Breast epithelium (tissue), 4 donors: ENCODE measurements at places on chromosomes 2 and 18.

DNA sequence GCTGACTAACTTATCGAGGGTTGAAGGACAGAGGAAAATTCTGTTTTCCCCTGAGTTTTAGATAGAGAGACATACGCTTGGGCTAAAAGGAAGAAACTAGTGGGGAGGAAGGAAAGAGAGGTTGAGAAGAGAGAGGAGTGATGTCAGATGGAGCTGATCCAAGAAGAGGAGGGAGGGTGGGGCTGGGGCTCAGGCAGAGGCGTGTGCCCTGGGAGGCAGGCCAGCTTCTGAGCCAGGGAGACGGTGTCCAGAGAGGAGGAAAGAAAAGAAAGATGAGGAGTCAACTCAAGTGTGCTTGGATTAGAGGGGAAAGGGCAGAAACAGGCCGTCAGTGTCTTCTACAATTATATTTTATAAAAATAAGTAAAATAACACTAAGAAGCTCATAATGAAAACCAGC, 56.2 kb downstream of the EMILIN2 start:
- DNase-seq: no peak

GRCh38 chr18:41948544-41949110, 6.4 kb upstream of the PIK3C3 start:
- DNase-seq: no peak

- no peak for DNase-seq
Observed at GRCh38 chr18:67794521-67794920, 278.0 kb upstream of the DSEL start.

DNA sequence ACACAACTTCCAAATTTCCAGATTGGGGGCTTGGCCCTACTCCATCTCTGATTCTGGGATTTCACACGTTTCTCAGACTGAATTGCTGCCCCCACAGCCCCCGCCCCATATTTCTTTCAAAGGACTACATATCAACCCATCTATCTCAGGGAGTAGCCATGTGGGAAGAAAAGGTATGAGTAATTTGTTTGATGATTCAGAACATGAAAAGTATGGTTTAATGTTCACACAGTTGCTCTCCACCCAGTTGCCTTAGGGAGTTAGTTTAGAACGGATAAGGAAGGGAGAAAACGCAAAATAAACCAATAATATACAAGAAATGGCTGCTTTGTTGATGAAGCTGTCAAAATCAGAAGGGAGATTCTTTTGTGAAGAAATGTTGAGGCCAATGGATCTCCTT, 145.1 kb downstream of the PIEZO2 start:
- DNase-seq: no peak

GRCh38 chr2:85243101-85244072, 84.4 kb downstream of the TGOLN2 start:
- peak; percentile 60 for DNase-seq

DNA sequence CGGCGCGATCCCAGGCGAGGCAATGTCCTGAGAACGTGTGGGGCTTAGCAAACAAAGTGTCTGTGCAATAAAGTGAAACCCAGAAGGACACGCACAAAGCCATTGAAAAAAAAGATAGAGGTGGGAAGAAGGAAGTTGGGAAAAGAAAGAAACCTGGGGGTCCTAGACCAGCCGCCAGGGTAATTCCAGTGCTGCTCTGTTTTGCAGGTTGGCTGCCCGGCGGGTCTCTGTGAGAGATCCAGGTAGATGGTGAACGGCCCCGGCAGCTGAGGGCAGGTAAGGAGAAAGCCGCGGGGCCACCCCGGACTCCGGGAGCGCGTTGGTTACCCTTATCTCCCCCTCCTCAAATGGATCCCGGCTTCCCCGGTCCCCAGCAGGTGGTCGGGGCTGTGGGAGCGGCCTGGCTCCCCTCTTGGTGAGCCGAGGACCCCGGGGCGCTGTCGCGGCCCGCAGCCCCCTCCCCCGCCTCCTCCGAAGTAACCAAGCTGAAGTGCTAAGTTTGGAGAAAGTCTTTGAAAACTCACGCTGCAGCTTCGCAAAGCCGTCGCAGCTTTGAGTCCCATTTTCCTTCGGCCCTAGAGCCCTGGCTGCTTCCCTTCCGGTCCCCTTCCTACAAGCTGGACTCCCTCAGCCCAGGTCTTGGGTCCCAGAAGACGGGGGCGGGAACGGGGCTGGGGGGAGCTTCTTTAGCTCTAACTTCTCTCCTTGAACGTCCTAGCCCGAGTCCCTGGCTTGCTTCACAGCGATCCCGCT, 588 bp downstream of the OTX1 start:
- DNase-seq: no peak

GRCh38 chr2:84697895-84698294, 181.6 kb downstream of the DNAH6 start:
- DNase-seq: no peak

DNA sequence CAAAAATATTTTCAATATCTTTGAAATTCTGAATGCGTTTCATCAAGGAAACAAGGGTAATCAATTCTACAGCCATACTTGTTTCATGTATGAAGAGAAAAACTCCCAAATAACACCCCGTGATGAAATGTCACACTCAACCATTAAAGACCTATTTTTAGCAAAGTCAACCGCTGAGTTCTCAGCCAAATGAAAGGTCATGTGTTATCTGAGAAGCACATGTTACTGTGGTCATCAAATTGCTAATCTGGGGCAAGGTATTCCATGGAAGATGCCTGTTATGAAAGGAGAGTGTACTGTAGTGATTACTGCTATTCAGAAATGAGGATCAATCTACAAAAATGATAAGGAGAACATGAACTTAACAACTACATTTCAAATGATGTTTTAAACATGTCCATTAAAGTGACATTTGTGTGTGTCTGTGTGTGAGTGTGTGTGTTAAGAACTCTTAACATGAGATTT, 126.7 kb downstream of the BCL2 start:
- DNase-seq: no peak

- DNase-seq: no peak
Observed at GRCh38 chr2:74696829-74697228, 42.8 kb downstream of the SEMA4F start.

DNA sequence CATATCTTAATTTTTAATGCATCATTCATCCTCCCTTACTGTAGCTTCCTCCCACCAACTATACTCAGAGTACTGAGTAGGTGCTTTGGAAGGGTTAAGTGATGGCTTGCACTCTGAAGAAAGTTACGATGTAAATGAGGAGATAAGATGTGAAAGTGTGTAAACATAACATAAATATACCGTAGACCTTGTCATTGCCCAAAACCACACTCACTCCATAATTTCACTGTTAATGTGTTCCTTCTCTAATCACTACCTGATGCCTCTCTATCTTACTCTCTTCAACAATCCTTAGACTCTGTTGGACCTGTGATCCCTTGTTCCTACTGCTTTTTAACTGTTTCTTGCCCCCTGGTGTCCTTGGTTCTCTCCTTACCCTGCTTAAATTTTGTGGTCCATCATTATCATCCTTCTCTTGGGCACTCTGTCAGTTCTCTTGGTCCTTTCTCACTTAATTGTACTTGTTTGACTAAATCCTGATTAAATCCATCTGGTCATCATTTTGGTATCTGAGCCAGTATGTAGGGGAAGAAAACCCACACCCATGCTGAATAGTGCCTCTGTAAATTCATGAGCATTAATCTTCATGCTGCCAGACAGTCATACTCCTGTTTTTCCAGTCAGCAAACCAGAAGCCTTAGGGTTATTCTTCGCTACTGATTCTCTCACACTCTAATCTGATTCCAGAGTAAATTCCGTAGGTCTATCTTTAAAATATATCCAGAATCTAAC, 45.0 kb downstream of the PMS1 start:
- no peak for DNase-seq

GRCh38 chr18:73079920-73080319, 212.1 kb upstream of the NETO1 start:
- DNase-seq: no peak

DNA sequence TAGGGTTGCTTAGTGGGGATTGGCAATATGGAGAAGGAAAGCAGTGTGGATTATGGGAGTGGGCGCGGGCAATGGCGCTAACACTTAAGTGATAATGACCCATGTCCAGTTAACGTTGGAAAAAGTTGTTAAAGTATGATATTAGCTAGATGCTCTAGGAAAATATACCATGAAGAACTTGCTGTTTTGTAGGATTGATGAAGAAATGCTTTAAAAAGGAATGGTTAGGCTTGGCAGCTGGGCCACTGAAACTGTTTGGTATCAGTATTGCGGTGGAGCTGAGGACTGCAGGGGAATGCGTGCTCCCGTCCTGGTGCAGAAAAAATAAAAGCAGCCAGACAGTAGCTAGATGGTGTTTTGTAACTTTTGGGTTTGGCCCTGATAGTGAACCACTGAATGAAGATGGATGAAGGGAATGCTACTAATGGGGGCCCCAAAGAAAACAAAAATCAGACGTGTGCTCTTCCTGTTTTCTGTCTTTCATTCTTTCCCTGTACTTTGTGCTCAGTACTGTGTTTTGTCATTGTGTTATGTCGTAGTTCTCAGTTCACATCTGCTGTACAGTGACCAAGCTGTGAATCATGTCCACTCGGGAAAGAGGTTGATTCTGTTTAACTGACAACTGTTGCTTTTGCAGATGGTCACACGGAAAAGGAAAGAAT, 999 bp downstream of the INSIG2 start:
- DNase-seq: no peak

GRCh38 chr18:74516271-74517235, 17.7 kb upstream of the CNDP1 start:
- no peak for DNase-seq

DNA sequence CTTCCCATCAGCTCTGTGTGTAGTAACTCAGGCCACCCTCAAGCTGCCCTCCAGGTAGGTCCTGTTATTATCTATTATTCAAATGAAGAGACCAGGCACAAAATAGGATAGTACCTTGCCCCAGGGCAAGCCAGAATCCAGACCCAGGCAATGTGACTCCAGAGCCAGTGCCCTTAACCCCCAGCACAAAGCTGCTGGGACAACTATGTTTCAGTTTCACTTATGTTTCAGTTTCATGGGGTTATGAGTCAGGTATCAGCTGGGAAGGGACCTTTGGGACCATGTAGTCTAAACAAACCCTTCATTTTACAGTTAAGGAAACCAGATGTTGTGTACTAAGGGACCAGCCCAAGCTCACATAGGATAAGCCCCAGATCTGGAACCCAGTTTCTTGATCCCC, 10.0 kb downstream of the HK2 start:
- no peak for DNase-seq

- DNase-seq: no peak
Observed at GRCh38 chr2:43312755-43313641, 86.6 kb upstream of the ZFP36L2 start.

- DNase-seq: no peak
Observed at GRCh38 chr2:18209934-18210639, 331.6 kb downstream of the KCNS3 start.

DNA sequence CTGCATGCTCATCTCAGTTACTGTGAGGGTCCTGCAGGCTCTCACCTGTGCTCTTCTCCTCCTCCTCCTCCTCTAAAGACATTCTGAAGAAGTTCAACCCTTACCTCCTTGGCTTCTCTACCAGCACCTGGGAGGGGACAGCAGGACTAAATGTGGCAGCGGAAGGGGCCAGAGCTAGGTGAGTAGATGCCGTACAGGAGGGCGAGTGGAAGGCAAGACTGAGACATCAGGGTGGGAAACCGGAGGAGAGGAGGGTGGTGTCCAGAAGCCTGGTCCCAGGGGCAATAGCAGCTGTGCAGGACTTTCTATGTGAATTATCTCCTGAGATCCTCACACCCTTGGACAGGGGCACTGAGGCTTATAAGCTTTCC, 124.9 kb downstream of the PLB1 start:
- DNase-seq: no peak

- DNase-seq: no peak
Observed at GRCh38 chr2:221350616-221351015, 221.5 kb downstream of the EPHA4 start.

DNA sequence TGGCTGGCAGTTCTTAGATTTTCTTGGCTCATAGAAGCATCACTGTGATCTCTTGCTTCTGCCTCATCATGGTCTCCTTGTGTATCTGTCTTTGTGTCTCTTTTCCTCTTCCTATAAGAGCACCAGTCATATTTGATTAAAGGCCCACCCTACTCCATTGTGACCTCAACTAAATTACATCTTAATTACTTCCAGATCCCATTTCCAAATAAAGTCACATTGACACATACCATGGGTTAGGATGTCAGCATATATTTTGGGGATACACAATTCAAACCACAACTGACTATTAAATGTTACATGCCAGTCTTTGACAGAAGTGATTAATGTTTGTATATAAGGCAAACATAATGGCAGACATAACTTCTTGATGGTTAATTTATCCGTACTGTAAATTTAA, 27.3 kb upstream of the TMX3 start:
- DNase-seq: no peak

DNA sequence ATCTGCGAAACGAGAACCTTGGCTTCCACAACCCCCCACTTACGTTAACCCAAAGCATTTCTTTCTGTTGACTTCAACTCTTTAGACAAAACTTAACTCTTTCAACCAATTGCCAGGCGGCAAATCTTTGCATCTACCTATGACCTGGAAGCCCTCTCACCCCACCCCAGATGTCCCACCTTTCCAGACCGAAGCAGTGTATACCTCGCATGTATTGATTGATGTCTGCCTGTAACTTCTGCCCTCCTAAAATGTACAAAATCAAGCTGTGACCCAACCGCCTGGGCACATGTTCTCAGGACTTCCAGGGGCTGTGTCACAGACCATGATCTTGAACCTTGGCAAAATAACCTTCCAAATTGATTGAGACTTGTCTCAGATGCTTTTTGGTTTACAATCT, 12.3 kb downstream of the AQP12B start:
- DNase-seq: no peak

DNA sequence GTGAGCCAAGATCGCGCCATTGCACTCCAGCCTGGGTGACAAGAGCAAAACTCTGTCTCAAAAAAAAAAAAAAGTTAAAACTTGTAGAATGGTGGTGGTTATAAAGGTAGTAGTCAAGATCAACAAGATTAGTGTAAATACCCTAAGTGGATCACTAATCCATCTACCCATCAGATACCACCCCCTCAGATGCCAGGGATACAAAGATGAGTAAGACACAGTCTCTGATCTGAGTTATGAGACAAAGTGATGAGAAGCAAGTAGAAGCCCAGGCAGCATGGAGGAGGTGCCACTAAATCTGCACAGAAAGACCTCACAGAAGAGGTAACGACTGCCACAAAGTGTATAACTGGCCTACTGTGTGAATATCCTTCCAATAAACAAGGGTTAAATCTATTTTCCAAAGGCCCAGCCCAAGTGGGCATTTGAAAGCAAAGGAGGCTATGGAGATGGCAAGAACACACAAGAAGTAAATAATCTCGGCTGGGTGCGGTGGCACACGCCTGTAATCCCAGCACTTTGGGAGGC, 20.2 kb downstream of the NFE2L2 start:
- DNase-seq: no peak

DNA sequence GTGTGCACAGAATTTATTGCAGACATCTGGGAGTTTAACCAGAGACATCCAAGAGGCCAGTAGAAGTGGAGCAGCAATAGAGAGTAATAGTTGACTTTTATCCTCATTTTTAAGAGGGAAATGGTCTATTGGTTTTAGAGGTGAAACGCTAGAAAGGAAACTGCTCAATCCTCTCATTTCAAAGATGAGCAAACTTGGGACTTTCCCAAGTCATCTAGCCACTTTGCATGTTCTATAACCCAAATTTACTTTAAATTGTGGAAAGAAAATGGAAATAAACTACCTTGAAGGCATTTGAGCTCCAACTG, 601.7 kb downstream of the ARHGAP15 start:
- no peak for DNase-seq

- no peak for DNase-seq
Observed at GRCh38 chr2:75602724-75603342, 42.1 kb upstream of the EVA1A start.

- no peak for DNase-seq
Observed at GRCh38 chr2:199309973-199310372, 147.8 kb downstream of the SATB2 start.

GRCh38 chr2:14143435-14143834, 489.1 kb upstream of the LRATD1 start:
- no peak for DNase-seq

- DNase-seq: no peak
Observed at GRCh38 chr2:1766425-1766824, 22.1 kb upstream of the PXDN start.
